ENCODE measurements at places on chromosomes 11 and 22.

DNA sequence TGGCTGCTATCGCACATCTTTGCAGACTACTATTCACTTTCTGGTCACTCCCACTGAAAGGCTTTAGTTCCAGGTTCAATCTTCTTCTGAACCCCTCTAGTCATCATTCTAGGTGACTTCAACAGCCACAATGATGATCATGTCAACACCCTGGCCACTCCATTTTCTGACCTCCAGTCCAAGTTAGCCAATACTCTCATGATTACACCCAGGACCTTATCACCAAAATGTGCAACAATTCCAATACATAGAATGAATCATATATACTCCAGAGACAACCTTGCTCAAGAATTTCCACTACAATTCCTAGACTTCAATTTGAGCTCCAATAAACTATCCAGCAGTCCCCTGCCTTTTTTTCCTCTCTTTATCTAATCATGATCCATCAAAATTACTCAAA lies 70.7 kb downstream of the PAK1 start:
- no peak for DNase-seq

DNA sequence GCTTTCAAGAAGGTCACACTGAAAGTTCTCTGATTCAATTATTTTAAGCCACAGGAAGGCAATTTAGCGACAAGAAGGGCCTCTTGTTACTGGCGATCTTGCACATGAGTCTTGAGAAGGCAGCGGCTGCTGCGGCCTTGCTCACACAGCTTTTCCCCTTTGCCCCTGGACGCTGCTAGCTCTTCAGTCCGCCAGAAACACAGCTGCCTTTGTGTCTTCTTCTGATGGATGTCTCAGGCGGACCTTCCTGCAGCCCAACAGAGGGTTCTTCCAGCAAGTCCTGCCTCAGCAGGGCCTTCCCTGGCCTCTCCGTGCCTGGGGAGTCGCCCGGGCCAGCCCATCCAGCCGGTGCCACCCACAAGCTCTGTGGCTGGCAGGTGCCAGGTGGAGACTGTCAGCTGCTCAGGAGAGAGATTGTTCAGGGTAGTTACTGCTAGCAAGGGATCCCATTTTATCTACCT lies 59.4 kb downstream of the PKNOX2 start:
- no peak for DNase-seq

GRCh38 chr11:77125191-77125590 lies 2.9 kb upstream of the MYO7A start:
- no peak for DNase-seq

- no peak for DNase-seq
Measured at GRCh38 chr11:123181075-123181474, 14.0 kb downstream of the CLMP start.

- DNase-seq = no peak
Measured at GRCh38 chr11:120215634-120216033, 4.8 kb downstream of the OAF start.

DNA sequence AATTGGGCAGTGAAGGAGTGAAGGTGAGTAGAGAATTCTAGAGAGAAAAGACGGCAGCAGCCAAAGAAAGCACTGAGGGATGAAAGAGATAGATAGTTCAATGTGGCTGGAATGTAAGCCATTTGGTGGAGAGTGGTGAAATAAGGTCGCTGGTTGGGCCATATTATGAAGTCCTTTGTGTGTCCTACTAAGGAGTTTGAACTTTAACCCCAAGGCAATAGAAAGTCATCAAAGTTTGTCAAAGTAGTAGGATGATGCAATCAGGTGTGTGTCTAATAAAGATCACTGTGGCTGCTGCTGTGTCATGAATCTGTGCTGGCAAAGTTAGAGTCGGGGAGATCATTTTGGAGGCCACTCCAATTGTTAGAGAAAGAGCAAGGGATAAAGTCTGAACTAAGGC lies 18.7 kb downstream of the RNF121 start:
- no peak for DNase-seq

DNA sequence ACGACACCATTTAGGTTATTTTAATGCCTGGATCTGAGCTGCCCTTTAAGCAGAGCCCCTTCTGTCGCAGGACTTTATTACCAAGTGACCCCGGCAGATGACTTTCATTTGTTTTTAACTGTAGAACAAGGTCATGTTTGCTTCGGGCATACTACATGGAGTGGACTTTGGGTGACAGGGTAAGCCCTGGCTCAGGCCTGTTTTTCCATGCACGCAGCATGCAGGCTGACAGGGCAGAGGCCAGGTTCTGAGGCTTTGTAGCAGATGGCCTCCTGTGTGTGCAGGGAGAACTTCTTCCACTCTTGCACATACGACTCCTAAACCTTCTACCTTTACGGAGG lies 50.5 kb downstream of the SNX19 start:
- DNase-seq = no peak

- DNase-seq = no peak
Measured at GRCh38 chr11:81888391-81888790, 845.3 kb downstream of the FAM181B start.

- no peak for DNase-seq
Measured at GRCh38 chr22:31574055-31574670, 77.8 kb downstream of the SFI1 start.
